Stimulated activated CD4-positive, alpha-beta T cell treated with anti-CD3 and anti-CD28 coated beads, Interleukin-4, amount 100 ng/mL, for 4 hours (primary cell): ENCODE measurements at places on chromosomes 12 and 14.

DNA sequence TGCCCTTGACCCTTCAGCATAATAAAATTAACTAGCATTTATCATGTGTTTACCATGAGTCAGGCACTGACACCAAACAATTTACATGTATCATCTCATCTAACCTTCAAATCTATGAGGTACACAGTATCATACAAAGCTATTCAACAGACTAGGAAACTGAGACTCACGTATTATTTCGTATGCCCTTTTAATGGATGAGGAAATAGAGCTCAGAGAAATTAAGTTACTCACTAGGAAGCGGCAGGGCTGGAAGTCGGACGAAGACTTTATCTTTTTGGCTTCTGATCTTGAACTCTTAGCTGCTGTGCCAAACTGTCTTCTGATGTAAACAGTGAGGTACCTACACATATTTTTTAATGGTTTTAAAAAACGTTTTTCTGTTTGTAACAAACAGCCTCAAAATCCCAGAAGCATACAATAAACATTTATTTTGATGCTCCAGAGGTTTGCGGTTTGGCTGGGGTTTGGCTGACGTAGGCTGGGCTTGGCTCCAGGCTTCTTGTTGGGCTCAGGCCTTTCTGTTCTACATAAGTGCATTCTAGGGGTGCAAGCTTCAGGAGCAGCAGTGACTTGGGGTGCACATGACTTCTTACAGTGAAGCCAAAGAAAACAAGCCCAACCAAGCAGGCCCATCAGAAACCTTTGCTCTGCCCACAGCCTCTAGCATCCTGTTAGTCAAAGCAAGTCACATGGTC, 184.7 kb downstream of the TBX5 start:
- no peak for DNase-seq

DNA sequence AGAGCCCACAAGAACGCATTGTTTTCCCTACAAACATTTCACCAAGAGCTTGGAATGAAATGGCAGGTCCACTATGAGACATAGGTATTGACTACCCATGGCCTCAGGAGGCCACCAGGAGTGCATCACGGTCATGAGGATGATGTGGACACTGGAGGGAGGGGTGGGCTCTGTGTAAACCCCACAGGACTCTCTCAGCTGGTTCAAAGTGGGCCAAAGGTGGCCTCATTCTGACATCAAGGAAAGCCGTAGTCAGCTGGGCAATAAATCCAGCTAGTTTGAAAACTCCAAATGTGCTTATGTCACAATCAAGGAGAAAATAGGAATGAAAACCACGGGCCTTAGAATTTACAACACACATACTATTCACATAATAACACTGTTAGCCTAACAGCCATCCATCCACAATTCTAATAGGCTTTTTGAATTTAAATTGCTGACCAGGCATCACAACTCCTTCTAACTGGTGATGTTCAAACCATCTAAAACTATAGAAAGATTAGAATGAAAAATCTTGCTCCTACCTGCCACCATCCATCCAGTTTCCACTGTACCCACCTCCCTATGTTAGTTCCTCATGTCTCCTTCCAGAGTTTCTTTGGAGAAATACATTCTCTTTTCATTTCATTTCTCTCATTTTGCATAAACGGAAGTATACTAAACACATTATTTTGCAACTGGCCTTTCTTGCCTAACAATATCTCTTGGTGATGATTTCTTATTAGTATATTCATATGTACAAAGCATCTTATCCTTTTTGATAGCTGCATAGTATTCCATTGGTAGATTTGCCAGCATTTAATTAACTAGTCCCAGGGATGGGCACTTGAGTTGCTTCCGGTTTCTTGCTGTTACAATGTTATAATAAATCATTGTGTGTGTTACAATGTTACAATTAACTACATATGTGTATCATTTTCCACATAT, 21.5 kb downstream of the CMKLR1 start:
- no peak for DNase-seq

- no peak for DNase-seq
These were observed 169.9 kb downstream of the DYRK2 start for GRCh38 chr12:67818459-67818903.

- DNase-seq: no peak
These were observed 48.4 kb downstream of the FBXW8 start for GRCh38 chr12:116959198-116959460.

DNA sequence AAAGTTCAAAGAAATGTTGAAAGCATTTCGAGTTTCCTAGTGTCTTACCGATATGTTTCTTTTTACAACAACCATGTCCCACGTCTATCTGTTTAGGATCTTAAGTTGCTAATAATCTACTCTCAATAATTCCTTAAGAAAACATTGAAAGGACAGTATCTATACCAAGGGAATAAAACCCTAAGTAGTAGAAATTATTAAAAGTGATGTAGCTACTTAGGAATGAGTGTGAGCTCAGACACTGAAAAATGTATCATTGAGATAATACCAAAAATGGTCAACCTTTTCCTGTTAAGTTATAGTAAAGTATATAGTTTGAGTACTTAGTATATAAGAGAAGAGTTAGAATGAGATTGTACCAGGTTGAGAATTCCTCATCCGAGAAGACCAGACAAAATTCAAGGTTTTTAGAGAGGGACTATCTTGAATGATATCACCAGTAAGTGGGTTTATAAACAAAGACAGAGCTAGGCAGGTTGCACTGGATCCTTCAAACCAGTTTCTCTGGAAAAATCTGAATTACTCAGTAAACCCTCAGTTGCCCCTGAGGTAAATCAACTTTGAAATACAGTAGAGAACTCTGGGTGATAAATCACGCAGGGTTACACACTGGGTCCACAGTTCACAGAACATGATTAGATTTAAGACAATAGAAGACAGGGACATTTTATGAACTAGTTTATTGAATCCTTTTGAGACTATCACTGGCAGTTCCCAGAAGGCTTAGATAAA, 96.8 kb downstream of the ERGIC2 start:
- DNase-seq: no peak
